ENCODE measurements at places on chromosomes 11 and 22.

GRCh38 chr11:65865550-65866172 lies 5.4 kb downstream of the MUS81 start:
- no peak for DNase-seq

GRCh38 chr22:23029521-23030228 lies 40.6 kb upstream of the GNAZ start:
- no peak for DNase-seq

DNA sequence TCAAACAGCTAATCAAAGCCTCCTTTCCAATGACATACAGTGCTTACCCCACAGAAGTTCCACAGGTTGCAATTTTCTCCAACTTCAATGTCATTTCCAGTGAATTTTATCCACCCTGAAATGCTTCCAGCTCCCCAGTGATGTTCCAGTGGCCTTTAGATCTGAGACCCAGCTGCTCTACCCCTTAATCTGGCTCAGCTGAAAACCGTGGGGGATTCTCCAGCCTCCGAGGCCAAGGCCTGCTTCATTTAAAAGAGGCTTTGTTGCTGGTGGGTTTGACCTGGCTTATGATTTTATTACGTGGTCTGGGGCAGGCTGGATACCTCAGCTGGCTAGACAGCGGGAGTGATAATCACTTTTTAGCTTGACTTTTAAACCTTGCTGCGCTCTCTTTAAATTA lies 10.9 kb downstream of the HEPHL1 start:
- DNase-seq = no peak

GRCh38 chr11:67542169-67542568 lies 18.9 kb upstream of the CABP2 start:
- no peak for DNase-seq

GRCh38 chr11:61756452-61757212 lies 4.2 kb downstream of the MYRF start:
- no peak for DNase-seq

DNA sequence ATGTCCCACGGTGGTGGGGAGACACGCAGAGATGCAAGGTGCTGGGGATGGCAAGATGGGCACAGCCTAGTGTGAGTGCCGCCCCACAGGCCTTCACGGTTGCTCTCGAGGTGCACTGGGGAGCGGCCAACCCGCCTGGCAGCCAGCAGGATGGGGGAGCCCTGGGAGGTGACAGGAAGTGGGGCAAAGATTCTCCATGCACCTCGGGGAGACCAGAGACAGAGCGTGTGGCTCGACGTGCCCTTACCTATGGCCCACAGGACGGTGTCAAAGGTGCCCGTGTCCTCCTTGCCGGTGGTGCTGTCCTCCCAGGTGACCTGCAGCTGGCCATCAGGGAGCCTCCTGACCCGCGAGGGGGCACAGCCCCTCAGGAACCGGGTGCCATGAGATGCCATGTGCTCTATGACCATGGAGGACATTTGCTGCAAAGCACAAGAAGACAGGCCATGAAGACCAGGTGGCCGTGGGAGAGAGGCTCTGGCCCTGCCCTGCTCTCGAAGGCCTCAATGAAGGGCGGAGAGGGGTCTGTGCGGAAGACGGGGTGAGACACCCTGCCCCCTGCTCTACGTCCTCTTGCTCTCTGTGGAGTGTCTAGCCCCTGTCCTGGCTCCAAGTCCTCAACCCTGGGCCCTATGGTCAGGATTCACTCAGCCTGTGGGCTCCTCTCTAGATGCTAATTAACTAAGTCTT lies 40.6 kb upstream of the GNB1L start:
- no peak for DNase-seq

DNA sequence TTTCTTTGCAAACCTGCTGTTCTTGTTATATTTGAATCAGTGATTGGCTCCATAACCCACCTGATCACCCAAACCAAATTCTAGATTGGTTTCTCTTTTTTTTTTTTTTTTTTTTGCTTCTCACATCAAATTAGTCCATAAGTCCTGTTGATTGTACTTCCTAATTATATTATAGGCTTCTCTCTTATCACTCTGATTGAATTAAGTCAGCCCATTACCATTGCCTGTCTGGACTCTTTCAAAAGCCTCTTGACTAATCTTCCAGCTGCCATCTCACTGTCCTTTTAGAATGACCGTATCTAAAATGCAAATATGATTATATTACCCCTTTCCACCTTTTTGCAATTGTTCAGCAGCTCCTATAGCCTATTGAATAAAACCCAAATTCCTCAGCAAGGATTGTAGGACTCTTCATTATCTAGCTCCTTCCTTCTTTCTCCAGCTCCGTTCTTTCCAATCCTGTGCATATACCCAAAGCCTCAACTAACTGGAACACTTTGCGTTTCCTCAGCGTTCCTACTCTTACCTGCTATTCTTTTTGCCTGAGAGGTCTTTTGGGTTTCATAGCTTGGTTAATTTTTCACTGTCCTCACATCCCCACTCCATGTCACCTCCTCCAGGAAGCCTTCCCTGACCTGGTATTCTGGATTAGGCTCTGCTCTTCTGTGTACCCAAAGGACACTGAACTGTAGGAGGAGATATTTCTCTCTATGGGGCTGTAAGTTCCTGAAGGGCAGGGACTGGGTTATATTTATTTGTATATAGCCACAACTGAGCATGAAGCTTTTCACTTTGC lies 423.3 kb downstream of the TMEM135 start:
- DNase-seq = no peak

DNA sequence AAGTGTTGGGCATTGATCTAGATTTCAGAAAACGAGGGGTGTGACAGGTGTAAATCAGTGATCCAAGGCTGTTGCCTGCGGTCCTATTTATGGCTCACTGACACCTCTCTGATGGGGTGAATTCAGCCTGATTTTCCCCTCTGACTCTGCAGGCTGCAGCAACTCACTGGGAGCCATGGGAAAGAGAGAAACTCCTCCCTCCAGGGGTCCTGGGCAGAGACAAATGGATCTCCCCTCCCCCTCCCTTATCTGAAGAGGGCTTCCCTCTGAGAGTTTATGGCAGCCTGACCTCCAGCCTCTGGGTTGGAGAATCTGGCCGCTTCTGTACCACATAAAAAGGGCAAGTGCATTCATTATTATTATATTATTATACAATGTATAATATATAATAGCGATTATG lies 1.8 kb upstream of the PKNOX2 start:
- peak; percentile 55 for DNase-seq

DNA sequence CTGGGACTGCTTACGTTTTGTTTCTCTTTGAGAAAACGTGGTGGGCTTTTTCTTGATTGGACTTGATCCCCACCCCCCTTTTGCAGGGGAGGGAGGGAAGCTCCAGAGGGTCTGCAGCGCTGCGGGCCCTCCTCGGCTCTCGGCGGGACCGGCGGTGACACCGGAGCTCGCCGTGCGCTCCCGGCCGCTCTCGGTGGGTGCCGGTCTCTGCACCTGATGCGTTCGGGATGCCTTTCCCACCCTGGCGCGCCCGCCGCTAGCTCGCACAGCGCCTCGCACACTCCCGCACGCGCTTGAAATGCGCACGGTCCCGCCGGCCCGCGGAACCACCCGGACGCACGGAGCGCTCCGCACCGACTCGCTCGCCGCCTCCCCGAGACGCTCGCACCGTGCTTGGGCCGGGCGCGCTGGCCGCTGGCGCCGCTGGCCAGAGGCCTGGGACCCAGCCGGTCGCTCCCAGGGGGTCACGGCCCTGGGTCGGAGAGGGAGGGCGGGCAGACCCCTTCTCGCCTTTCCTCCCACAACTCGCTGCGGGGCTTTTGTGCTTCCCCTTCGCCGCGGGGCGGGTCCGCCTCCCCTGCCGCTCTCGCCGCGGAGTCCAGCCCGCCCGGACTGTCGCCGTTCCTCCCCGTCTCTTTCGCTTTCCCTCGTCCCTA lies 1.0 kb downstream of the ZBTB16 start:
- DNase-seq = peak; percentile 72

- DNase-seq = no peak
Measured at GRCh38 chr11:69541501-69542313, 60.2 kb downstream of the LINC01488 start.

GRCh38 chr22:24435323-24435645 lies 7.9 kb downstream of the ADORA2A start:
- DNase-seq = no peak

DNA sequence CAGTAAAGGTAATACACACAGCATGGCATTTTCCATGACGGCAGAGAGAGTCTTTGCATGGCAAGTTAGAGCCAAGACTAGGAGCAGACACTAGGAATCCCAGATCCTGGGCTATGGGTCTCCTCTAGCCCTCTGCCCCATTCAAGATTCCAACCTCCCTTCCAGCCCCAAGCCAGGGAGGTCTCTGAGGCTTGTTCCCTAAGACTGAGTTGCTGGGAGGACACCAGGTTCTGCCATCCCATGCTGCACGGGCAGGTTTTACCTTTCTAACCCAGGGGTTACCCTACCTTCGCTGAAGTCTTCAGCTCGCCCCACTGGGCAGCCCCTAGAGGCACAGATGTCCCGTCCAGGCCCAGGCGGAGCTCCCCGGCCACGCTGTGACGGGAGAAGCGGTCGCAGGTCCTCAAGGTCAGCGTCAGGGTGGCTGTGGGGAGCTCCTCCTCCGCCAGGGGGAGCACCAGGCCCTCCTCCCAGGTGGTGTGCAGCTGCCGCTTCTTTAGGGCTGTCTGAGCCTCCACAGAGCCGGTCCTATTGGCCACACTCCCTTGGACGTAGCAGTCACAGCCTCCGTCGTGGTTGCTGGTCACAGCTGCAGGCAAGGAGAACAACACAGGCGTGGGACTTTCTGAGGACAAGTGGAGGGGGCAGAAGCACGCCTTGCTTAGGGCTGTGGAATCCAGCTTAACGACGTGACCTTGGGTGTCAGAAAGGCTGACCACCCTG lies 33.8 kb downstream of the SYT13 start:
- DNase-seq = peak; percentile 83

DNA sequence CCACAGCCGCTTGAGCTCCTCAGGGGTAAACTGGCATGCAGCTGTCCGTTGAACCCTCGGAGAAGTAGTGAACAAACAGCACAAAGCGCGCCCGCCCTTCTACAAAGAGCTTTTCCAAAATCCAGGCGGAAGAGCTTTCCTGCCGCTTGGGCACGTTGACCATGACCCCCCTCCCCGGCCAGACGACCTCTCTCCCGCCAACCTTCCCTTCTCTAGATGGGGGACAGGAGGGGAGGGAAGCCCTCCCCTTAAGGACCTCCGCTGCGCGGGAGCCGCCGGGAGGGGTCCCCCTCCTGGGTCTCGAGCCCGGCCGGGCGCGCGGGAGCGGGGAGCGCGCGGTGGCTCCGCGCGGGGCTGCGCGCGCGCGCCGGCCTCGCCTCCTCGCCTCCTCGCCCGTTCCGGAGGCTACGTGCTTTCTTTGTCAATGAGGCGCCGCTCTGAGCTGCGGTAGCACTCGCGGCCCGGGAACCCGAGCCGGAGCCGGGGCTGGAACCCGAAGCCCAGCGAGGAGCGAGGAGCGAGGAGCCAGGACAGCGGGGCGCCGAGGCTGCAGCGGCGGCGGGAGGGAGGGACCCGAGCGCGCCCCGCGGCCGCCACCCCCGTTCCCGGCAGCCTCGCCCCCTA lies 118.6 kb downstream of the HIPK3 start:
- no peak for DNase-seq
